ENCODE measurements at places on chromosomes 6 and 20. TPM values are rescaled to one million over a fixed set of nuclear protein-coding genes. Genes with fewer than 3 reads are reported as not detected.

DNA sequence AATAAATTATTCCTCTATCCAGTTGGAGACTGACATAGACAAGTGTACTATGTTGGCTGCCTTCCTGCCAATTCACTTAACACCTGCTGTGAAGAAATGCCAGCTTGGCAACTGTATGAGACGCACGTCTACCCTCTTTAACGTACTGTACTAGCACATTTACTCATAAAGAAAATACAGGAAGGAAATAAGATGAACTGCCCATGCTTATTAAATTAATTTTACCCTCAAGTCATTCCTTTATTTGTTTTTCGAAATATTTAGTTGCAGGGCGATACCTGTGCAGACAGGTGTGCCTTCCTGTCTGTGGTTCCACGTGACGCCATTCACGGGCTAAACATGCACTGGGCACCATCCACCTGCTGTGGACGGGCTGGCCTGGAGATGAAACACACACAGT lies 52.0 kb downstream of the PSMG4 start:
- H3K27ac ChIP-seq, result no peak overlapping the region
- H3K36me3 ChIP-seq, result no peaks in the 10 kb centered on the region
- peaks cover 32% of the 10 kb centered on the region for H3K27me3 ChIP-seq
- DNase-seq, result no peak
- no peaks in the 10 kb centered on the region for H3K4me1 ChIP-seq

OLIG3 gene
- total RNA-seq, result not detected

DNA sequence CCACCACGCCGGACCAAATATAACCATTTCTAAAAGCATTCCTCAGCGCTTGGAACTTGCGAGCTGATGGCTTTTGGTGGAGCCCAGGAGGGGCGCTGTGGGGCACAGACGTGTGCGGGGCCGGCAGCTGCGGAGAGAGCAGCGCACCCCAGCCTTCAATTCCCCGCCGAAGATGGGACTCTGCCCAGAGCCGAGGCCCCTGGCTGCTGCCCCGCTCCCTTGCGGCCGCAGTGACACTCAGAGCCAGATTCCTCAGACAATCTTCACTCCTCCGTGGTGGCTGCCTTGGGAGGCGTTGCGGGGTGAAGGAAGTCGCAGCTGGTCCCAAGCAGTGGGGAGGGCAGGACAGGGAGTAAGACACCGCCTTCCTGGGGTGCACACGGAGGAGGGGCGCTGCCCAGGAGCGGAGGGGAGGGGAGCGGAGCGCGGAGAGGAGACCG lies 87.7 kb downstream of the TMEM242 start:
- no peaks in the 10 kb centered on the region for H3K4me1 ChIP-seq
- no peak overlapping the region for H3K27ac ChIP-seq
- DNase-seq, result no peak
- no peaks in the 10 kb centered on the region for H3K27me3 ChIP-seq

DNA sequence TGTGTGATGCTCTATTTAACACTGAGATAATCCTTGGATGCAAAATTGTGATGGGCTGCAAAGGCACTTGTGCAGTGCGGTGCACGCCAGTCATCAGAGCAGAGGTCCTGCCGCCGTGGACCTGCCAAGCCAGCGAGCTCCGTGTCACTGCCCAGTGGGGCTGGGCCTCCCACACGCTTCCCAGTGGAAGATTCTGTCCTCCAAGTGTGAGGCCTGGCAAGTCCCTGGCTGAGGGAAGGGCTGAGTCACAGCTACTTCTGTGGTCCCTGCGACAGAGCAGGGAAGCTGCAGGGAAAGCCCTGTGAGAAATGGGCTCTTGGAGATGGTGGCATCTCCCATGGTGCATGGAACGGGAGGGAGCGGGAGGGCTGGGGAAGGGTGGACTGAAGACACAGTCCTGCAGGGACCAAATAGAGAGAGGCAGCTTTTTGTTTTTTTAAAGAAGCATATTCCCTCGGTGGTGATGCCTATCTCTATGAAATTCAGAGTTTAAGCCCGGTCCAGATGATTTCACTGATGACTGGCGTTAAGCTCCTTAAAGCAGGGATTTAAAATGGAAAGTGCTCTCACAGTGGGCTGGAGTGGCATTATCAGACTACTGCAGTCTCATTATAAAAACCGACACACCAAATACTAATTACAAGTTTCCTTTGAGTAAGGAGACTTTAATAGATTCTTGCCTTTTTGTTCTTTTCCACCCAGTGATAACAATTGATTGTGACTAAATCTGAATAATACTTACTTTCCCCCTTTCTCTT lies 413.7 kb downstream of the QKI start:
- no peak overlapping the region for H3K27ac ChIP-seq
- H3K4me1 ChIP-seq, result no peaks in the 10 kb centered on the region
- H3K4me3 ChIP-seq, result no peak overlapping the region
- no peak for DNase-seq

- H3K27me3 ChIP-seq, result no peaks in the 10 kb centered on the region
- H3K36me3 ChIP-seq, result no peaks in the 10 kb centered on the region
- H3K4me1 ChIP-seq, result peaks cover 13% of the 10 kb centered on the region
- no peak for DNase-seq
- H3K4me3 ChIP-seq, result no peak overlapping the region
- H3K27ac ChIP-seq, result no peak overlapping the region
Measured at GRCh38 chr6:15574486-15574885, 88.3 kb downstream of the DTNBP1 start.
